Putamen (tissue), 1 donor: ENCODE measurements at places on chromosomes 1 and 21.

DNA sequence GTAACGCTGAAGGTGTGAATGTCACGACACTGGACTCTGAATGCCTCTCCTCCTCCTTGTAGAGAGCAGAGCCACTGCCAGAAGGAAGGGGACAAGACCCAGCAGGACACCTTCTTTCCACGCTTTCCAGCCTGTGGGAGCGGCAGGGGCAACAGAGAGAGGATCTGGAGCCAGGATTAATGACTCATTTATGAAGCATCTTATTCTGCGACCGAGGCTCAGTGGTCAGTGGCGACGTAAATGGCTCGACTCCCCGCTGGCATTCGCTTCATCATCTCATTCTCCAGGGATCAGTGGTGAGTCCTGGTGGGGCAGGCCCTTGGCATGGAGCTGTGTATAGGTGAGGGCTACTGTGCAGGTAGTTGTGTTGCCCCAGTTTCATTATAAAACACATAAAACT, 4.6 kb downstream of the SLC37A1 start:
- DNase-seq, result no peak

GRCh38 chr1:182968151-182968741, 15.3 kb upstream of the SHCBP1L start:
- DNase-seq, result no peak

DNA sequence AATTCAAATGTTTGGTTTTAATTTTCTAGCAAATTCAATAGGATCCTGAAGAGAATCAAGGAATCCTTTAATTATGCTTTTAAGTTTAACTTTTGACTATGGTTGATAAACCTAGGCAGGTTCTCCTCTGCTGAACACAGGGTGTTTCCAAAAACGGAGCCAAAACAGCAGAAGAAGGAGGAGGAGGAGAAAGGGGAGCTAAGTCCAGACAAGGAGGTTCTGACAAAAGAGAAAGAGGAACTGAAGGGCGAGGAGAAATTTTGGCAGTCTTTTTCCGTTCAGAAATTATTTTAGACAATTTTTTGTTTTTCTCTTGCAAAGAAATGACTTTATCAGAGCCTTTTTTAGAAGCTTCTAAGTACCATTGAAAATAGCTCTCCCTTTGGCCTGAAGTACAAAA, 33.2 kb upstream of the FNBP1L start:
- no peak for DNase-seq

DNA sequence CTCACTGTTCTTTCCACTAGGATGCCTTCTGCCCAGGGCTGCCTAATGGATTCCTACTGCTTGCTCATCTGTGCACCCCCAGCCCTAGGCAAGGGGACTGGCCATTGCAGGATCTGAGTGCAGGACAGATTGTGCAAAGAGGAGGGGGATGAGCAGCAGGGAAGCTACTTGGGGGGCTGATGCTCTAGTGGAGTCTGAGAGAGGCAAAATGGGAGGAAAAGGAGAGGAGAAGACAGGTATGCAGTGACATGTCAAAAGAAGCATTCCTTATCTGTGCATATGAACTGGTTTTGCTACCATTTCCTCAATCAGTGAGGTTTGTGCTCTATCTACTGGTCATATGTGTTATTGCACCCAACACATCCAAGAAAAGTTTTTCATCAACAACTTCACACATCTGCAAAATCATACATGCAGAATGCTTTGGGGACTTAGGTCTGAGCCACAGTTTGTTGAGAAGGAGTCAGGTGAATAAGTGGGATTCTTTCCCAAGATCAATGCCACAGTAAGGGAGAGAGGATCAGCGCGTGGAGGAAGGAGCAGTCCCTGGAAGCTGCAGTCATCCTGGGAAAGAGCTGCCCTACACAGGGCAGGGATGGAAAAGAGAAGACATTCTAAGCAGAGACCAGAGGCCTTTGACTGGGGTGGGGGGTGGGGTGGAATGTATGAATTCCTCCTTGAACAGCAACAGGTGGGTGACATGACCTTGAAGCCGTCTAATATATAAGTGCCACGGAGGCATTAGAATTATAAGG, 14.4 kb downstream of the SLC5A9 start:
- peak; percentile 8 for DNase-seq

GRCh38 chr1:244047621-244048255, 3.3 kb upstream of the ZBTB18 start:
- DNase-seq, result peak; percentile 83

DNA sequence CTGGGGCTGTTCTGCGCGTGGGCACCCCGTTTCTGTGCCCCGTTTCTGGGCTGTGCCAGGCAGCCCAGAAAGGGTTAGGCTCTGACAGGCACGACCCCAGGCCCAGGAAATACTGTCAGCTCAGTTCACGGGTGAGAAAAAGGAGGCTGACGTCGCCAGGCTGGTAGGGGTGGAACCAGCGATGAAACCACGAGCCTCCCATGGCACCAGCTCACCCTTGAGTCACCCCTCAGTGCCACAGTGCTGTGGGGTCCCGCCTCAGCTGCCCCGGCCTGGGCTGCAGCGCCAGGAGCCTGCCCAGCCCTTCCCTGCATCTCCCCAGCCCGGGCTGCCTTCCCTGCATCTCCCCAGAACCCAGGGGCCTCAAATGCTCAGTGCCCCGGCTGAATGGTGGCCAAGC, 11.5 kb downstream of the MEGF6 start:
- no peak for DNase-seq

DNA sequence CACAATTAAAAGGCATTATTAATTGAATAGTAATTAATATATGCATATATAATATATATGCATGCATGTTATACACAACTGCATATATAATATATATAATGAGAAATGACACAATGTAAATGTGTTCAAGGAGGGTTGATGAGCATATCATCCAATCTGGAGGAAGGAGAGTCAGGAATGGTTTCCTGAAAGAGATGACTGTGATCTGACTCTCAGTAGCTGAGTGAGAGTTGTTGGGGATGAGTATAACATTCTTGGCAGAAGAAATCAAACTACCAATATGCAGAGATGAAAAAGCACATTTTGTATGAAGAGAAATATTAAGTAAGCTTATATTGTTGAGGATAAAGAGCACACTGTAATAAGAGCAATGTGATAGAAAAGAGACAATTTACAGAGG, 37.3 kb downstream of the F13B start:
- DNase-seq, result no peak

DNA sequence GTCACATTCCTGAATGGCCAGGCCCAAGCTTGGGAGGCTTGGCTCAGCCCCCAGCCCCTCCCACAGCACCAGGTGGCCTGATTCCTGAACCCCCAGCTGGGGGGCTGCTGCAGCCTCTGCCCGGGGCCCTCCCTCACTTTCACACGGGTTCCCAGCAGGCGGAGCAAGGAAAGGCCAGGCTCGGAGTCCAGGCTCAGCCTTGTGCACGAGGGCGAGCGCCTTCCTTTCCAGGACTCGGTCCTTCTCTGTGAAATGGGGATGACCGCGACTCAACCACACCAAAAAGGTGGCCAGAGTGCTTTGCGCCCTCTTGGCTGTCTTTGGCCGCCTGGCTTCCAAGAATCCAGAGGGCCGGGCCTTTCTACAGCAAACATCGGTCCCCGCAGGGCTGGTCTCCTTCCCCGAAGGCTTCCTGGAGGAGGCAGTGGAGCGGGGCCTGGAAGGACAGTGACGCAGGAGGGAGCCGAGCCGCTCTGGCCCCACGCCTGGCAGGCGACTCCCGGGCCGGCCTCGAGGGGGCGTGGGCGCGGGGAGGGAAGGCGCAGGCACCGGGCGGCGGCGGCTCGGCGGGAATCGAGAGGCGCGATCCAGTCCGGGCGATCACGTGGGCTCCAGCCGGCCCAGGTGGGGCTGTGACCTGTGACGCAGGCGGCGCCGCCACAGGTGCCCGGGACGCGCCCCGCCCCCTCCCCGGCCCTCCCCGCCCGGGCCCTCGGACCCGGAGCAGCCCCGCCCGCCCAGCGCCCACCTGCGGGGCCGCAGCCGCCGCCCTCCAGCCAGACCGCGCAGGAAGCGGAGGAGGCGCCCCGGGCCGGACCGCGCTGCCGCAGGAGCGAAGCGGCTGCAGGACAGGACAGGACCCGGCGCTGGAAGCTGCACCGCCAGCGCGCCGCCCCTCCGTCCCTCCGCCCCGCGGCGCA, at the start of gene ARHGEF16:
TSS of gene ARHGEF16 (plus strand) at position 775 of the 920 bp plus-strand sequence. CDS start 8,420 bp downstream, outside the sequence.
- DNase-seq, result no peak

DNA sequence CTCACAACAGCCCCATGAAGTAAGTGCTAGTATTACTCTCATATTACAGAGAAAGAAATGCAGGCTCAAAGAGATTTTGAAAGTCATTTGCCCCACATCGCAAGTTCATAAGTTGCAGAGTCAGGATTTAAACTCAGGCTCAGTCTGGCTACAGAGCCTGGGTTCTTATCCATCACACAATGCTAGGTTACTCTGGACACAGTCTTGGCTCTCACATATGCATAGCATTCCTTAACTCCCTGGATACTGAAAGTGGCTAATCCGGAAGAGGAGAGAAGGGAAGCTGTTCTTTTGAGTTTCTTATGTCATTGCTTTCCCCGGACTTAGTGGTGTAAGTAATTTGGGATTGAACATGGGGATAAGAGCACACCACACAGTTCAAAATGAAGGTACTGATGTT, 357.4 kb upstream of the PLXNA2 start:
- no peak for DNase-seq

- DNase-seq, result no peak
Observed at GRCh38 chr1:91020486-91020885, 1.3 kb downstream of the ZNF644 start.

DNA sequence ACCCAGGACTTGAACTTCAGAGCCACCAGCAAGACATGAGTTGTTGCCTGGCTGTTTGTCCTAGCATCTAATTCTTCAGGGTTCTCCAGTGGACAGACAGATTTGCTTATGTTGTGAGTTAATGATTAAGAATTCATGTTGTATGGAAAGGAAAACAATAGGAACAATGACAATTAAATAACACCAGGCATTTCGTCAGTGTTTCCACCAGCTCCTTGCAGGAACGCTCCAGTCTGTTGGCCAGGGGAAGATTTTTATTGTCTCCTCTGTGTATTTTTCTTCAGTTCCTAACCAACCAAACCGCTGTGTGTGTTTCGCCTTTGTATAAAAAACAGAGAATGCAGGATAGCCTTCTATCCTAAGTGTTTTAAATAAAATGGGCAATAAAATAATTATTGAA, 64.4 kb upstream of the PTGFR start:
- DNase-seq, result no peak

GRCh38 chr1:46008585-46008984, 123.8 kb downstream of the PIK3R3 start:
- no peak for DNase-seq
